ENCODE measurements at places on chromosomes 7 and 10.
A peak's percentile ranks its signal among the peaks of the same experiment; 100 is the strongest.

DNA sequence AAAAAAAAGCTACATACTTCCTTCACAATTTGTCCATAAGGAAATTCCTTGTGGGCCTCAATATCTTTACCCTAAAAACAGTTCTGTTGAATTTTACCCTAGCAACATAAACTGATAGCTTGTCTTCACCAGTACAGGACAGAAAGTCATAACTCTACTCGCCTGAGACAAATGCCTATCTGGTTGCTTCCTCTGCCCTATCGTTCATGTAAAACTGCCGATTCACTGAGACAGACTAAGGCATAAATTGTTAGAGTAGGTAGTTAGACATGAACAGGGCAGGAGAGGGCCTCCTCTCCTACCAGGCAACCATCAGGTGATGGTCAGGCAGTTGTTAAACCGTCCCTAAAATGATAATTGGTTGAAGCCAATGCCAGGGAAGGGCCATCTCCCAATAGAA, 25.0 kb downstream of the IFIT3 start:
- H3K27me3 ChIP-seq: no peaks in the 10 kb centered on the region
- no peaks in the 10 kb centered on the region for H3K36me3 ChIP-seq
- H3K4me3 ChIP-seq: no peak overlapping the region
- H3K27ac ChIP-seq: peak overlapping the region; percentile 54
- no peak for DNase-seq
- H3K4me1 ChIP-seq: peaks cover 19% of the 10 kb centered on the region

GRCh38 chr10:31578951-31579350, 259.9 kb downstream of the ZEB1 start:
- H3K27me3 ChIP-seq: no peaks in the 10 kb centered on the region
- H3K4me3 ChIP-seq: no peak overlapping the region
- H3K4me1 ChIP-seq: peaks cover 8% of the 10 kb centered on the region
- H3K27ac ChIP-seq: no peak overlapping the region
- H3K36me3 ChIP-seq: no peaks in the 10 kb centered on the region

DNA sequence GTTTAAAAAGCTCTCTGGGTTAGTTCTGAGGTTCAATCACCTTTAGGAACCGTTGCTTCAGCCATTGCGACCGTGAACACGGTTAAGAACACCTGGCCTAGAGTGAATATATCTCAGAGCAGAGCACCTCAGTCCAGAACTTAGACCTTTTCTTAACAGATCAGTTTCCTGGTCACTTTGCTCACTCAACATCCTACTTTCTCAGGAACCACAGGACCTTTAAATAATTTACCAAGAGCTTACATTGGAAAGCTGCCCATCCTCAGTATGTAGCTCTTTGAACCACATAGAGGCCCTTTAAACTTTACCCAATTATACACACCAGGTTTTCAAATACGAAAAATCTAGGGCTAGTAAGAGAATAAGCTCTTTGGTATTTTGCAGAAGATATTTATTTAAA, 153.2 kb downstream of the NRBF2 start:
- no peak overlapping the region for H3K27ac ChIP-seq
- H3K27me3 ChIP-seq: no peaks in the 10 kb centered on the region
- no peak overlapping the region for H3K4me3 ChIP-seq
- no peaks in the 10 kb centered on the region for H3K4me1 ChIP-seq
- DNase-seq: peak; percentile 38
- no peaks in the 10 kb centered on the region for H3K36me3 ChIP-seq

DNA sequence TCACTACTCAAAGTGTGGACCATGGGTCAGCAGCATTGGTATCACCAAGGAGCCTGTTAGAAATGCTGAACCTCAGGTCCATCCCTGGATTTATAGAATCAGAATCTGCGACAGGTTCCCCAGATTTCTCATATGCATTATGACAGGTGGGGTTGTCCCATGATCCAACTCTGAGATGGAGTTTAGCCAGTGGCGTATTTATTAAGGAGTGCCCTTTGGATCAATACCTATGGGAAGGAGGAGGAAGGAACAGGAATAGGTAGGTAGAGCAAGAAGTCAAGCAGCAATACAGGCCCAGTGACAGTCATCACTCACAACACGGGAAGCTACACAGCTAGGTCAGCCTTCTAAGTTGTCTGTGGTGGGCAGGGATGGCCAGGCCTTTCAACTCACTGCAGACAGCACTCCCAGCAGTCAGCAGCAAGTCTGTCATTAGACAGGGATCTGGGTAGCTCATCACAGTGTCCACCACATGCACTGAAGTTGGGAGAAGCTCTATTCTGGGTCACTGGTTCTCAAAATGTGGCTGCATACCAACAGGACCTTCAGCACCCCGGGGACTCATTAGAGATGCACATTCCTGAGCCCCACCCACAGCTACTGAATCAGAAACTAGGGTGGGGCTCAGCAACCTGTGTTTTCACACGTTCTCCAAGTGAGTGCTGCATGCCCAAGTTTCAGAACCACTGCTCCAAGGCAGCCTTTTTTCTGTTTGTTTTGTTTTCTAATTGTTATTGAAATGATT, 532.3 kb upstream of the GALNT17 start:
- H3K4me1 ChIP-seq: no peaks in the 10 kb centered on the region
- H3K27ac ChIP-seq: no peak overlapping the region
- peaks cover 15% of the 10 kb centered on the region for H3K27me3 ChIP-seq
- no peak overlapping the region for H3K4me3 ChIP-seq
- H3K36me3 ChIP-seq: no peaks in the 10 kb centered on the region

GRCh38 chr10:34908481-34908880, 93.4 kb upstream of the PARD3 start:
- H3K4me3 ChIP-seq: no peak overlapping the region
- no peak overlapping the region for H3K27ac ChIP-seq
- H3K36me3 ChIP-seq: no peaks in the 10 kb centered on the region

- H3K27me3 ChIP-seq: no peaks in the 10 kb centered on the region
- no peaks in the 10 kb centered on the region for H3K4me1 ChIP-seq
- no peaks in the 10 kb centered on the region for H3K36me3 ChIP-seq
- no peak overlapping the region for H3K4me3 ChIP-seq
- DNase-seq: no peak
Observed at GRCh38 chr7:52723606-52724005, 311.8 kb upstream of the POM121L12 start.

DNA sequence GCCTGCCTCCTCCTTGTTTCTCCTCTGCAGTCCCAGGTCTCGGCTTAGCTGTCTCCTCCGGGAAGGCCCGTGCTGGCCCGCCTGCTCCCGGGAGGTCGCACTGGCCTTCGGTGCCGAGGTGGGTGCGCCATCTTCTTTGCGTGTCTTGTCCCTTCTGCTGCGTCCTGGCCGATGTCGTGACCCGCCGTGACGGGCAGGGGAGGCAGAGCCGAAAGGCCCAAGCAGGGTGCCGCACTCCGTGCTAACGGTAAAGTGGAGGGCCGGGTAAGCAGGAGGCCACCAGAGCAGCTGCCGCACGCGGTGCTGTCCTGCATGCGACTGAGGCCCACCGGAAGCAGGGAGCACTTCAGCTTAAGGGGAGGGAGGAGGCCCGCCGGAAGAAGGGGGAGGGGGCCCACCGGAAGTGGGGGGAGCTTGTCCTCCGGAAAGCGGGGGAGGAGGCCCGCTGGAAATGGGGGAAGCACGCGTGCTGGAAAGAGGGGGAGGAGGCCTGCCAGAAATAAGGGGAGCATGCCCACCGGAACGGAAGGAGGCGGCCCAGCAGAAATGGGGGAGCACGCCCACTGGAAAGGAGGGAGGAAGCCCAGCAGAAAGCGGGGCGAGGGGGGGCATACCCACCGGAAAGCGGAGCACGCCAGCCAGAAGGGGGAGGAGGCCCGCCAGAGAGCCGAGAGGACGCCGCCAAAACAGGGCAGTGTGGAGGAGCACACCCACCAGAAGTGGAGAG, 71.4 kb downstream of the PROSER2 start:
- H3K36me3 ChIP-seq: no peaks in the 10 kb centered on the region
- H3K27ac ChIP-seq: no peak overlapping the region
- peaks cover 3% of the 10 kb centered on the region for H3K4me1 ChIP-seq

DNA sequence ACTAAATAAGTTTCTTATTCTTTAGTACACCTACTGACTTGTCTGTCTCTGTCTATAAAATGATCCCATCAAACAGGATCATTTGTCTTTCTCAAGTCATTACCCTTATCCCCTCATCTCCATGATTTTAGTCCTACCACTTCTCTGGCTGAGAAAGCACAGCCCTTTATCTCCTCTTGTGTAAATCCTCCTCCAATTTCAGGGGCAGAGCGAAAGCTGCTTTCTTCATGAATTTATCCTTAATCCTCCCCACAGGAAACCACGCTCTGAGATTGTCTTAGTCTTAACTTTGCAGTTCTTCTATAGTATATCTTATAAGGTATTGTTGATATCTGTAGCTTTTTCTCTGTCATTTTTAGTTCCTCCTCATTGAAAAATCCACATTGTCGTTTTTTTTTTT, 239.7 kb upstream of the PLXDC2 start:
- H3K4me3 ChIP-seq: no peak overlapping the region
- no peaks in the 10 kb centered on the region for H3K27me3 ChIP-seq
- H3K4me1 ChIP-seq: no peaks in the 10 kb centered on the region

GRCh38 chr10:26689399-26689798, 8.1 kb upstream of the PDSS1 start:
- no peak overlapping the region for H3K4me3 ChIP-seq
- no peaks in the 10 kb centered on the region for H3K36me3 ChIP-seq
- no peaks in the 10 kb centered on the region for H3K4me1 ChIP-seq

- H3K36me3 ChIP-seq: no peaks in the 10 kb centered on the region
- H3K27me3 ChIP-seq: no peaks in the 10 kb centered on the region
- H3K4me3 ChIP-seq: no peak overlapping the region
- H3K4me1 ChIP-seq: 0 out of 2 replicates have a peak, but pooled peaks cover 1% of the 10 kb centered on the region
- H3K27ac ChIP-seq: no peak overlapping the region
- no peak for DNase-seq
Observed at GRCh38 chr7:82230811-82231581, 212.6 kb downstream of the CACNA2D1 start.

DNA sequence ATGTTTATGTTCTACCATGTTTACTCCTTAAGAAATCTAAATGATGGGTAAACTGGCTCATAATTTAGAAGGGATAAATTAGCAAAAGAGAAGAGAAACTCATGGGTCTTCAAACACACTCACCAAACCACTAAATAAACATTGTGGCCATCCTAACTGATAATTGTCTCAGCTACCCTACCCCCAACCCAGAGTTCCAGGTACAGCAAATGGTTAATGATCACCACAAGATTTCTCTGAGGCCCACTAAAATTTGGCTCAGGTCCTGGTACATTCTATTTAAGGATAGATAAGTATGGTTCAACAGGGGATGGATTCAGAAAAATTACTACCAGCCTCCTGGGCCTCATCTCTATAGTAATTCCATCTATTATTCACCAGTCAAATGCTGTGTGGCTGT, 21.4 kb downstream of the SLC25A13 start:
- H3K4me3 ChIP-seq: no peak overlapping the region
- DNase-seq: no peak
- H3K27me3 ChIP-seq: no peaks in the 10 kb centered on the region

- H3K36me3 ChIP-seq: no peaks in the 10 kb centered on the region
- no peak overlapping the region for H3K4me3 ChIP-seq
- H3K4me1 ChIP-seq: no peaks in the 10 kb centered on the region
- no peak for DNase-seq
- no peak overlapping the region for H3K27ac ChIP-seq
Observed at GRCh38 chr10:43728425-43728824, 79.7 kb upstream of the ZNF32 start.

- DNase-seq: no peak
- H3K36me3 ChIP-seq: no peaks in the 10 kb centered on the region
- no peak overlapping the region for H3K27ac ChIP-seq
Observed at GRCh38 chr10:93762979-93763391, 5.2 kb downstream of the LGI1 start.

DNA sequence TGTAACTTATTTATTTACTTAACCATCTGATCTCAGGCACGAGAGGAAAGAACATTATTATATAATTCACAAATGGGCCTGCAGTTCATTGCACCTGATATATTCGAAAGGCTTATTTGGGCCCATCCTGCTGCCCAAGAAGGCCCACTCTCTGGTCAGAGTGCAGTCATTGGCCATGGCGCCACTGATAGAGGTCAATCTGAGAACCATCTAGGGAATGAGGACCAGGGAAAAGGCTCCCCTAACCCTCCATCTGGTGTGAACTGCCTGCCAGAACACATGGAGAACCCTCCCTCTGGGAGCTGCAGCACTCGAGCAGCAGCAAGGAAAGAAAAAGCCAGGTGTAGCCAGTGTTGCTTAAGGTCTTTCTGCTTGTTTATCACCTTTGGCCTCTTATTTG, 136.6 kb downstream of the REEP3 start:
- no peak overlapping the region for H3K4me3 ChIP-seq
- DNase-seq: no peak
- H3K4me1 ChIP-seq: no peaks in the 10 kb centered on the region

DNA sequence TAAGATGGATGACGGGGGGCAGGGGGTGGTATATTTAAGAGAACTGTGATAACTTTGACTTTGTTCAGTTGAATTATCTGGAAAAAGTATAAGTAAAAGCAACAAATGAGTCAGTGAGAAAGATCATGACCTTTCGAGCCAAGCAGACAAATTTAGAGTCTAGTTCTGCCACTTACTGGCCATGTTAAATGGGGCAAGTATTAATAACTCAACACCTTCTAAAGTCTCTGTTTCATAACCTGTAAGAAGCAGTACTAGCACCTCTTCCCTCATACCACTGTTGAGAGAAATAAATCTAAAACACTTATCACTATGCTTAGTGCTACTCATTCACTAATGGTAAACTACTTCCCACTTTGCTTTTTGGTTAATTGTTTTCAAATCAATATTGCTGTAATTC, 604.4 kb upstream of the LRRN3 start:
- H3K4me1 ChIP-seq: no peaks in the 10 kb centered on the region
- no peaks in the 10 kb centered on the region for H3K27me3 ChIP-seq
- DNase-seq: no peak
- no peak overlapping the region for H3K4me3 ChIP-seq

GRCh38 chr10:1532636-1533035, 204.7 kb downstream of the ADARB2 start:
- no peak for DNase-seq
- no peaks in the 10 kb centered on the region for H3K36me3 ChIP-seq
- no peak overlapping the region for H3K4me3 ChIP-seq
- no peak overlapping the region for H3K27ac ChIP-seq

GRCh38 chr10:112852306-112852705, 97.7 kb upstream of the TCF7L2 start:
- H3K36me3 ChIP-seq: no peaks in the 10 kb centered on the region
- no peak overlapping the region for H3K27ac ChIP-seq
- peaks cover 4% of the 10 kb centered on the region for H3K27me3 ChIP-seq
- H3K4me1 ChIP-seq: no peaks in the 10 kb centered on the region
- no peak overlapping the region for H3K4me3 ChIP-seq

DNA sequence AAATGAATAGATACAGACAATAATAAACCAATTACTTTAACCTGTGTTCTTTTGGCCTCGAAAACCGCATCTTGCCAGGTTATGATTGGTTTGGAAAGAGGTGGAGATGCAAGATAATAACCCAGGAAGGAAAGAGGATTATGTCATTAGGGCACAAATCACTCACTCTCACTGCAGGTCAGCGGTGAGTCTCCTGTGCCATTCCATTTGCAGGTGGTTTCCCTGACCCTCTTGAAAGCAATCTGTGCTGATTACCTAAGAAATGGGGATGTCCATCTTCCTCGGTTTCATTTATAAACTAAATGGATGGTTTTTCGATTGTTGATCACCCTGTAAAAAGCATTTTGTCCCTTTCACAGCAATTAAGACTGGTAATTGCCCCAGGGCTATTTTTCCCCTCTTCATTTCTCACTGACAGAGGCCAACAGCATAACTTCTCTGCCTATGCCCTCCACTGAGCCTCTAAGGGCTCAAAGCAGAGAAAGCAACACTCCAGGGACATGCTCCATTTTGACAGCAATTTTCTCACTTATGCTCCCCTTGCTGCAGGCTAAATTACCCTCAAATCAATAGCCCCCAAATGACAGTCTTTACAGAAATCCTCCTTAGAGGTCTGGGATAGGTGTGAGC, 257.5 kb downstream of the IPMK start:
- no peaks in the 10 kb centered on the region for H3K36me3 ChIP-seq
- H3K27me3 ChIP-seq: no peaks in the 10 kb centered on the region
- DNase-seq: no peak
- H3K4me1 ChIP-seq: peaks cover 2% of the 10 kb centered on the region
- H3K27ac ChIP-seq: no peak overlapping the region
- no peak overlapping the region for H3K4me3 ChIP-seq

Data from IMR-90 (cell line).